Substantia nigra (tissue), 51 donors: ENCODE measurements at places on chromosomes 4 and X.

GRCh38 chr4:187469627-187470026 is 525.9 kb upstream of the ZFP42 start:
- no peak for DNase-seq

DNA sequence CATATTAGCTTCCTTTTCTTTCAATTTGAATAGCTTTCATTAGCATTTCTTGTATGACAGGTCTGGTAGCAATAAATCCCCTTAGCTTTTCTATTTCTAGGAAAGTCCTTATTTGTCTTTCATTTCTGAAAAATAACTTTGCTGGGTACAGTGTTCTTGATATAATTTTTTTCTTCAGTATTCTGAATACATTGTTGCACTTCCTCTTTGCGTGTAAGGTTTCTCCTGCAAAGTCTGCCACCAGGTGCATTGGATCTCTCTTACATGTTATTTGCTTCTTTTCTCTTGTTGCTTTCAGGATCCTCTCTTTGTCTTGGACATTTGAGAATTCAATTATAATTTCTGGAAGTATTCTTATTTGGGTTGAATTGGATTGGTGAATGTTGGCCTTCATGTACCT is 663.7 kb downstream of the GRXCR1 start:
- DNase-seq, result no peak

GRCh38 chrX:38342853-38343778 is 9.3 kb upstream of the OTC start:
- no peak for DNase-seq

DNA sequence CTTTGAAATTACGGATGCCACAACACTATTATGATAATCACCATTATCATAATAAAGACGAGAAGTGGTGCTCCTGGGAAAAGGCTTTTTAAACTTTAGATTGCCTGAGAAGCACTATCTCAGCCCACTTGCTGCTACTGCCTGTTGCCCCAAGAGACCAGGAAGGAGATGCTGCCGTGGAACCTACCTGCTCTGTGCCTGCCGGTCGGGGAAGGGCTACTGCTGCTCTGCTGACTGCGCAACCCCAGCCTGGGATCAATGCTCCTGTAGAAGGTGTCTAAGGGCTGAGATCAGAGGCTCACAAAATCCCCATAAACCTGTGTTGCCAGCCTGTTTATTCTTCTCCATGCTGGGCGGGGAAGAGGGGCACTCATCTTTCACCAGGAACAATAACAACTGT is 145.3 kb upstream of the VCX3B start:
- DNase-seq, result no peak

DNA sequence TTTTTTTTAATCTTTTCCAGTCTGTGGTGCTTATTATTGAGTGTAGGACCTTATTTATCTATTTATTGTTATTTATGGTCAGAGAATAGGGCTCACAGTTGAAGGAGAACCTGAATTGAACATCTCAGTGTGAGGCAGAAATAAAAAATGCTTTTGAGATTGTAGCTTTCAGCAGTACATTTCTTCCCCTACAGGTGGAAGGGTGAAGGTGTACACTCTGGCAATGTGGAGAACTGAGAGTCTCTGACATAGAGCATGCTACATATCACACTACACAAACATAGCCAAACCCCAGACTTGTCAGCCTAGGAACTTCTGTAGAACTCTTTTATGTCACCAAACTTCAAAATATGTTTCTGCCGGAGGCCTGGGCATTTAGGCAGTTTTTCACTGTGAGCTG is 140.2 kb downstream of the STIM2 start:
- no peak for DNase-seq

GRCh38 chr4:67624939-67625338 is 66.4 kb downstream of the STAP1 start:
- no peak for DNase-seq

DNA sequence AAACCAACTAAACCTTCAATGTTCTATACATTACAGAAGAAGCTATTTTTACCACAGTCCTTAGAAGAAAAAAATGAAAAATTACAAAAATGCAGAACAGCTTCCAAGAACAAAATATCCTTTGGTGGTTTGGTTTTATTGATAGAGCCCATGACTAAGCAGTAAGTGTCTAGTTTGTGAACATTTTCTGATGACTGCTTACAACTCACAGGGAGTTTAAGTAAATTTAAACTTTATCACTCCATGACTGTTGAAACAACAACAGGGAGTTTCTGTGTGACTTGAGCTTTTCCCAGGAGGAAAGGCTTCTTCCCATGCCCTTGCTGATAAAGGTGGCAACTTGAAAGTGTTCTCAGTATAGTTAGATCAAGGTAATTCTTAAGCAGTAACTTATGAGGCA is 2.9 kb downstream of the PF4 start:
- DNase-seq, result no peak

- DNase-seq, result no peak
Measured at GRCh38 chr4:74536557-74536956, 91.6 kb downstream of the AREG start.

- DNase-seq, result no peak
Measured at GRCh38 chr4:57448901-57449300, 338.7 kb upstream of the IGFBP7 start.

- no peak for DNase-seq
Measured at GRCh38 chr4:31148990-31149389, 428.8 kb downstream of the PCDH7 start.

DNA sequence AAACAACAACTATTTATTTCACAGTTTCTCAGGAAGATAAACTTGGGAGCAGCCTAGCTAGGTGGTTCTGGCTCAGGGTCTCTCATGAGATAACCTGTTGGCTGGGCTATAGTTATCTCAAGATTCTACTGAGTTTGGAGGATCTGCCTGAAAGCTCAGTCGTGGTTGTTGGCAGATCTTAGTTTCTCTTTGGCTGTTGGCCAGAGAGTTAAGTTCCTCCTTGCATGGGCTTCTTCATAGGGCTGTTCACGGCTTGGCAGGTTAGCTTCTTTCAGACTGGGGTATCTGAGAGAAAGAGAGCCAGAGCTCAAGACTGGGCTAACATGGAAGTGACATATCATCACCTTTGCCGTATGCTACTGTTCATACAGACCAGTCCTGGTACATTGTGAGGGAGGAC is 28.7 kb downstream of the SEC24B start:
- DNase-seq, result no peak

- DNase-seq, result no peak
Measured at GRCh38 chrX:100494646-100495370, 84.7 kb upstream of the PCDH19 start.

DNA sequence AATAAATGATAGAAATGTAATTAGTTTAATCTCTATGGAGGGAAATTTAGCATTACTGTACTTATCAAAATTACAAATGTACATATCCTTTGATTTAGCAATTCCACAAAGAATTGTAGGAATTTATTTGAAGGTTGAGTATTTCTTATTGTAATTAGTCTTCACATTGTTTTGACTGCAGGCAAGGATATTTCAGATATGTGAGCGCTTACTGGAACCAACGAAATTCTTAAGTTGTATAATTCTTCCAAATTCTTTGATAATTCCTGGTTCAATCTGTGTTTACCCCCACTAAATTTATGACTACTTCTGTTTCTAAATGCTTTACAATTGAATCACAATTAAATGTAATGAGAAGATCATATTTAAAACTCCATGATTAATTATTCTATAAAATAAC is 26.9 kb upstream of the WWC2 start:
- DNase-seq, result no peak

- peak; percentile 41 for DNase-seq
Measured at GRCh38 chr4:46329118-46329976, 60.6 kb downstream of the GABRA2 start.

GRCh38 chr4:123430031-123430430 is 33.4 kb downstream of the SPRY1 start:
- DNase-seq, result no peak

DNA sequence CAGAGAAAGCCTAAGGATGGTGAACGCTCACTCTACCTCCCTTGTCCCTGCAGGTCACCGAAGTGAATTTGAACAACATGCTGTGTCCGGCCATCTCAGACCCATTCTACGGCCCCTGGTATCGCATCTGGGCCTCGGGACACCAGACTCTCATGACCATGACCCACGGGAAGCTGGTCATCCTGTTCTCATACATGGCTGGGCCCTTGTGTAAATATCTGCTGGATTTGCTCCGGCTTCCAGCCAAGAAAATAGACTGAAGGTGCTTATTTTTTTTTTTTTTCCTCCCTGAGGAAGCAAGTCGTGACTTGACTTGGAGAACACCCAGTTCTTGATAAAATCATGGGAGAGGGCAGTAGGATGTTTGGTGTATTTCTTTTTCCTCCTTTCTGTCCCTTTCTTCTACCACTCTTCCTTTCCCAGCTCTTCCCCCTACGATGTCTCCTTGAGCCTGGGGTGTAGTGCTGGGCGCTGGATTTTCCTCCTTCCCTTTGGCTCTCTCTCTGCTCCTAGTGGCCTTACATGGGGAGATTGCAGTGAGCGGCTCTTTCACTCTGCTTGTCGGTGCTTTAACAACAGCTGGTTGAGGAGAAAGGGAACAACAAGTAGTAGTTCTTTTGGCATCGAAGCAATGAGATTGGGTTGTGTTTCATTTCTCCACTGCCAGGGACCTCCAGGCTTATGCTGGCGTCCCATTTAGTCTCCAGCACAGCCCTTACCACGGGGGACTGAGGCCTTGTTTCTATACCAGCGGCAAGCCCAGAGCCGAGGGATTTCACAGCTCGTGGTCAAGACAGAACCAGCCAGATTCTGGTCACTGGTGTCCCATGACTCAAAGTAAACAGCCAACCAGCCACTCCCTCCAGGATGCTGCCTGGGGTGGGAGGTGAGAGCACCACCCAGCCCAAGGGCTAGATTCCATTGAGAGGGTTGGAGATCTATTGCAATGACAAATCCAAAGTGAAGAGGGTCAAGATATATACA is 144.4 kb downstream of the AMMECR1 start:
- no peak for DNase-seq

- DNase-seq, result no peak
Measured at GRCh38 chrX:19156186-19156585, 33.9 kb upstream of the ADGRG2 start.

GRCh38 chr4:185508181-185508580 is 27.1 kb downstream of the PDLIM3 start:
- no peak for DNase-seq

- DNase-seq, result no peak
Measured at GRCh38 chr4:123891881-123892280, 495.3 kb downstream of the SPRY1 start.

GRCh38 chr4:132592340-132592739 is 556.8 kb upstream of the PCDH10 start:
- no peak for DNase-seq

- no peak for DNase-seq
Measured at GRCh38 chrX:3006495-3006894, at the start of gene ARSH. Gene ARSH (plus strand): TSS chrX:3006546. CDS start chrX:3006613, 67 bp downstream.

DNA sequence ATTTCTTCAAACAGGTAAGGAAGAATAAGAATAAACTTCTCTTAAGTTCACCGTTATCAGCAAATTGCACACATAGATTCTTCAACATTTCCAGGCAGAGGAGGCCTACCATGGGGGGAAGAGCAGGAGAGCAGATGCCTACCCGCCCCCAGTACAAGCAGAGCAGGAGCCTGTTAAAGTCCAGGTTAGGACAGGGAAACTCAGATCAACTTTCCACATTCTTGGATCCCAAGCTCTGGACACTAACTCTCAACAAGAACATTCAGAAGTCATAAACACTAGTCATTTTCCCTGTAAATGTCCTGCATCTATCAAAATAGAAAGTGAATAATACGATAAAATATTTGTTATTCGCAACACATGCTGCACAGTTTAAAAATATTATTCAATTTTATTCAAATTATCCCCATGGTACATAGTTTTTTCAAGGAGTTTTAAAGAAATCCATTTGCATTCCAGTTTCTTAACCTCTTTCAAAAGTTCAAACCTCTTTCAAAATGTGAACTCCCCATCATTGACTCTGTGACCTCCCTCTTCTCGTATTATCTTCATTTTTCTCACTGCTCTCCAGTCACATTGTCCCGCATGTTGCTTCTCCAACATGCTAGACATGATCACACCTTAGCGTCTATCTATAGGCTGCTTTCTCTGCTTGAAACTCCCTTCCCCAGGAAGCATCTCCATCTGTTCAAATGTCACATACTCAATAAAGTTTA is 185.2 kb upstream of the NEIL3 start:
- no peak for DNase-seq

GRCh38 chr4:155907556-155907955 is 4.1 kb downstream of the TDO2 start:
- DNase-seq, result no peak

- DNase-seq, result no peak
Measured at GRCh38 chrX:118727686-118728339, 407 bp downstream of the IL13RA1 start.

DNA sequence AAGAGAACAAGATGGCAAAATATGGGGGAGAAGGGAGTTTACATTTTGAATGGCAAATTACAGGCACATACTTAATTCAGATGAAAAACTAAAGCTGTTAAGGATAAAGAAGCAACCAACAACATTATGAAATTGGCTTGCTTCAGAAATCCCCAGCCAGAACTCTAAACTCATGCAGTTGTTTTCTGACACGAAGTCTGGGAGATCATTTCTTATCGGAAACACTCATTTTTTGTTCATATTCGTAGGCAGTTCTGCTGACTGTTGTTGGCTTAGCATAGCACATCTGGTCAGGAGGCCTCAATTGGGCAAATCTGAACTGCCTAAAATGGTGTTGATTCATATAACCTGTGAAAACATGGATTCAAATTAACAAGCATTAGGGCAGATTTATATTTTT is 33.0 kb upstream of the ARHGAP6 start:
- no peak for DNase-seq

DNA sequence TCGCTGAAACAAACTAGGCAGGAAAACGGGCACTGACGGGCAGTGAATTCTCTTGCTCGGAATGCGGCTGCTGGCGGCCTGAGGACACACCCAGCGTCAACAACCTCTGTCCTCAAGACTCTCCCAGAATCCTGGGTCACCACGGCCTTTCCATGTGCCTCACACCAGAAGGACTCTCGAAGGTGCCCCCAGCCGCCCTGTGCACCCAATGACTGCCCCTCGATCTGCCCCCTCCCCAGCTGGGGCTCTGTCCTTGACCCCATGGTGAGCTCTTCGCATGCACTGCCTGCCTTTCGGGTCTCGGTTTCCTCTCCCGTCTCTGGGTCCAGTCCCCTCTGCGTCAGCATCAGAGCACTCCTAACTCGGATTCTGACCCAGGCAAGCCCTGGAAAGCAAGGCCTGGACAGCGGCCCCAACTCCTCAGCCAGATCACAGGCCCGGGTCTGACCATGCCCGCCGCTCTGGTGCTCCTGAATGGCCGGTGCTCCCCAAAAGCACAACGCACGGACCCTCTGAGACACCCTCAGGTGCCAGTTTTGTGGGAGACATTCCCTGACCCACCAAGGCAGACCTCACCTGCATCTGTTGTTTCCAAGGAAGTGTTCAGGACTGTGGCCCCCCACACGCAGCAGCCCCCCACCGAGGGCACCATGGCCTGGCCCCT is 56.0 kb downstream of the ACOX3 start:
- DNase-seq, result no peak

- no peak for DNase-seq
Measured at GRCh38 chr4:182212211-182212761, 30.9 kb upstream of the TENM3 start.
